HEK293T (cell line): ENCODE measurements at places on chromosomes 6 and 20.

DNA sequence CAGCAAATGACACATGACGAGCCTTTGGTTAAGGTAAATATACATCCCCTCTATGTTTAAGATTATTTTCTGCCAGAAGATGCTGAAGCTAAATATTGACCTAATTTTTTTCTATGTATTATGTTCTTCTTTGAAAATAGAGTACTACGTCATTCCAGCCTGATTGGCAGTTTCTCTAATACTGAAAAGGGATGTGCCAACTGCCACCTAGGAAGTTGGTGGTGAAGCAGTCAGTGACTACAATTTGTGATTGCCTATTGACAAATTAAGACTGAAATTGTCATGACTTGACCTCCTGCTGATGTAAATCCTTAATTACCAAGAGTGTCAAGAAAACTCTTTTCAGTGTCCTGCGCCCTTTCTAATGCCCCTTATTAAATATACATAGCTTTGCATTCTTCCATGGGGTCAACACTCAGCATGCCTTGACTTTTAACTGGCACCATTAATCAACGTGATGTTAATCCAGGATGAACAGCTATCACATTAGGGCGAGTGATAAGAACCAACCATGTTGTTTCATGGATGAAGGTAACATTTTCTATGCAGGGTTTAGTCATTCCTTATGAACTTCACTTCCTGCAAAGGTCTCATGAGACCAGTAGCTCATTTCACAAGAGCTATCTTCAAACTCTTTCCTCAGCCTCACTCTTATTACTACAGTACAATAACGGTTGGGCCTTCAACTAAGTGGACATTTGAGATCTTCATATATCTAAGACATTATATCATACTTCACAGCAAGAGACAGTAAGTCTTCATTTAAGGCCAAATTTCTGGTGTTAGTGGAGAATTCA lies 22.5 kb upstream of the SGK1 start:
- no peak for DNase-seq

DNA sequence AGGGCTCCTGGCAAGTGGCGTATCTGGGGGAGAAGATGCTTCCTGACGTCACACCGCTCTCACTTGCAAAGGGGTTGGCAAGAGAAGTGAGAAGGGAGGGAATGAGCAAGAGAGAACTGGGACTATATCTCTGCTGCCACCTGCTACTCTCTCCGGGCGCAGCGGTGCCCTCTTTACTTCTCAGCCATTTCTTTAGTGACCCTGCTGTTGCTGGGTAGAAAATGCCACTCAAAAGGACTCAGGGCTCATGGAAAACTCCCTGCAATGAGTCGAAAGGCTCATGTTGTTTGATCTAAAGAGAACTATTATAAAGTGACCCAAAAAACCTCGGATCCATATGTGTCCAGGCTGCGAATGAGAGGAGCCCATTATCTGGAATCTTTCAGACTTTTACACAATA lies 401.8 kb downstream of the SAMD5 start:
- DNase-seq: no peak

DNA sequence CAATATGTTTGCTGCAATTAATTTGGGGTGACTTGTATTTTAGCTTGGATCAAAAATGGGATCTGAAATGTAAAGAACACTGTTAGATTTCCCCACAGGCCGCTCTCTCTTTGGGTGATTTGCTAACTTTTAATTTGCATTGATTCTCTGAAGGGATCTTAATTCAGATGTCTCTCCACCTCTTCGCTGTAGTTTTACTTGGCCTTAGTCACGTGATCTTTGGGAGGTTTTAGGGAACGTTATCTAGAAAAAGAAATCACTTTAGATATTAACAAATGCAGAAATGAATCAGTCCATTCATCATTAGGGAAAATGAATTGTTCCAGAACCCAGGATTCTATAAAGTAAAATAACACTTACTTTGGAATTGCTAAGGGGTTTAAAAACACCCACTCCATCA lies 390.2 kb downstream of the THBS2 start:
- no peak for DNase-seq

DNA sequence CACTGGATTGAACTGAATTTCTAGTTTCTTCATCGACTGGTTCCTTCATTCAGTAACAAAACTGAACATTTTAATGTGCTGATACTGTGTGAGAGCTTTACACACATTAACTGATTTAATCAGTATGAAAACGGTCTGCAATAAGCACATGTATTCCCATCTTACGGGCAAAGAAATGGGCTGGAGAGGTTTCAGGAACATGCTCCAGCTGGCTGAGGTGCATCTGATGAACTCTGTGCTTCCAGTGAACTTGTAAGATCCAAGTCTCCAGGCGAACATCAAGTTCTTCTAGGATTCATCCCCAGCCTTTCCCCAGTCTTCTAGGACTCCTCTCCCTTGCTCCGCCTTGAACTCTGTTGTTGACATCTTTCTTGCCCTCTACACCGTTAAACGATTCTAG lies 220.7 kb upstream of the AGPAT4 start:
- DNase-seq: no peak

DNA sequence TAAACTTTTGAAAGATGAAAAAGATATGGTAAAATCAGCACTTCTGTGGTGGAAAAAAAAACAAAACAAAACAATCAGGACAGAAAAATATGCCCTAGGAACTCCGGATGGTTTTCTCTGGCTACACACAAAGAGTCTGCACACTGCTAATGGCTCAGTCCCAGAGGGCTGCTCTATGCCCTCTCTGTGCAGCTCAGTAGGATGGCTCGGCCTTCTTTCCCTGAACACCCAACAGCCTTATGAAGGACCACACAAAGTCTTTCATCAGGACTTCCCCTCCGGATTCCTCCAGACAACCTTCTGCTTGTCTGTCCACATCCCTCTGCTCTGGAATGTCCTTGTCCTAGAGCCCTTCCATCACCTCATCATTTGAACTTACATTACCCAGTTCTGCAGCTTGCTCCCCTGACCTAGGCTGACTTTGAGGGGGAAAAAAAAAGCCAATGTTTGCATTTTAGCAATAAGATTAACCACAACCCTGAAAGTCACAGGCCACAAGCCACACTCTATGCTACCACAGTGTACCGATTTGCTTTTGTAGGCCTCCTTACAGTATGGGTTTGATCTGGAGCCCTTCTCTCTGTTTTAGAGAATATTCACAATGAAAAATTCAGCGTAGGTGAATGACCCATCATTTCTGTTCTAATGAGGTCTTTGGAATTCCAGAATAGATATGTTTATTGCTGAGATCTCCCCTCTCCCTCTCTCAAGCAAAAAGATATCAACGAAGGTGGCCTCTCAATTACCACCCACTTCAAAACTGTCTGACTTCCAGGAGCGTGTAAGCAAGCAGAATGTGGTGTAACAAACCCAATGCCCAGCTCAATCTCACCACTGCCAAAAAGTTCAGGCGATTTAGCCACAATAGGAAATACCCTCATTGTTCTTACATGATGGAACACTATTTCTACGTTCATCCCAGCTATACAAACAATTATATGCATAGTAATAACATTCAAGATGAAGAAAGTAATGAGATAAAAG lies 164.0 kb downstream of the GMDS start:
- DNase-seq: no peak

DNA sequence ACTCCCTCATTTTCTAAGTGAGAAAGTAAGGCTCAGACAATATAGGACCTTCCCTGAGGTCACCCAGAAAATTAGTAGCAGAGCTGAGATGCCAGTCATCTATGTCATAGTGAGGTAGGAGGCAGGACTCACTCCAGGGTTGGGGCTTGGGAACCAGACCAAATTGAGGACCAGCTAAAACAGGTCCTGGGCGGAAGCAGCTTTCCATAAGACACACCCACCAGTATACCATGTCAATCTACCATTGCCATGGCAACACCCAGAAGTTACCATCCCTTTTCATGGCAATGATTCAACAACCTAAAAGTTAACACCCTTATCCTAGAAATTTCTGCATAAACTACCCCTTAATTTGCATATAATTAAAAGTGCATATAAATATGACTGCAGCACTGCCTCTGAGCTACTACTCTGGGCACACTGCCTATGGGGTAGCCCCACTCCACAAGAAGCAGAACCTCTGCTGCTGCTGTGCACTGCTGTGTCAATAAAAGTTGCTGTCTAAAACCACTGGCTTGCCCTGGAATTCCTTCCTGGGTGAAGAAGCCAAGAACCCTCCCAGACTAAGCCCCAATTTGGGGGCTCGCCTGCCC lies 30.3 kb upstream of the OCSTAMP start:
- DNase-seq: no peak

GRCh38 chr20:52754366-52754765 lies 217.8 kb upstream of the TSHZ2 start:
- DNase-seq: no peak

GRCh38 chr6:92201618-92202017 lies 1217.7 kb downstream of the EPHA7 start:
- no peak for DNase-seq

DNA sequence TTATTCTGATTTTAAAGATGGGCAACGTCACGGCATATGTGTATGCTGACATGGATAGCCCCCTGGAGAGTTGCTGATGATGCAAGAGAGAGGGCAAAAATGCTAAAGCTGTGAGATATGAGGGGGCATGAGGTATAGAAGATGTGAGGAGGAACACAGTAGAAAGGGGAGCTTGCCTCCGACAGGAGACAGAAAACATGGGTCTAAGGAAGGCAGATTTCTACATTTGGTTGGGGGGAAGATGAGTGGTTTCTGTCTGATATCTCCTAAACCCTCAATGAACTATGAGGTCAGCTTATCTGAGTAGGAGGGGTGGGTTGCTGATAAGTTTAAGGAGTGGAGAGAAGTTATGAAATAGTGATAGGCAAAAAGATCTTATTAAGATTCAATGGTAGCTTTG lies 6.0 kb downstream of the RNF24 start:
- no peak for DNase-seq

- DNase-seq: no peak
These were observed 38.0 kb downstream of the PHIP start for GRCh38 chr6:79040083-79040482.
